Urothelium cell line (cell line): ENCODE measurements at places on chromosomes 13 and 19.

GRCh38 chr13:73960474-73960873 lies 173.7 kb downstream of the KLF12 start:
- DNase-seq = no peak

- DNase-seq = no peak
These were observed 4.9 kb downstream of the AP2A1 start for GRCh38 chr19:49771674-49772139.

- no peak for DNase-seq
These were observed 4.9 kb upstream of the SGCG start for GRCh38 chr13:23175920-23176319.

GRCh38 chr13:42735010-42735409 lies 46.4 kb upstream of the FAM216B start:
- no peak for DNase-seq

DNA sequence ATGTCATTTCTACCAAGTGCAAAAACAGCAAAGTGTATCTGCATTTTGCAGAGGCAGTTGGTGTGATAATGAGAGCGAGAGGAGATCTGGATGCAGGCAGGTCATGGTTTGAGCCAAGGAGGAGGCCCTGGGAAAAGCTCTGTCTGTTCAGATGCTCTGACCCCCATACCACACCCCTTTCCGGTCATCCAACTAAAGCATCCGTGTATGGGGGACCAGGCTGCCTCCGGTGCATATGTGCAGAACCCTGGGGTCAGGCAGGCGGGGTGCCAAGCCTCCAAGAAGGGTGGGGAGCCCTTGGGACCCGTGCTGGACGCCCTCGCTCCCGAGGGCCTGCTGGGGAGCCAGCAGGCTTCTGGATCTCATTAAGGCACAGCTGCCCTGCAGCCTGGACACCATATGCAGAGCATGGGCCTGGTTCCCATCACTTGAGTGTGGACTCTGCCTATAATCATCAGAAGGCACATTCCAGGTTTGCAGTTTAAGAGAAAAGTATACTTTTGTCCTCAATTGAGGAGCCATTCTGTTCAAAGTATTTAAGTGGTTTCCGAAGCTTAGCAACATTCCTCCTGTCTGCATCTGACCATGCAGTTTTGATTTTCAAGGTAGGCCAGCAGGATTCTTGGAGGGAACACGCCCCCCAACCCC lies 56.1 kb downstream of the ALOX5AP start:
- no peak for DNase-seq

DNA sequence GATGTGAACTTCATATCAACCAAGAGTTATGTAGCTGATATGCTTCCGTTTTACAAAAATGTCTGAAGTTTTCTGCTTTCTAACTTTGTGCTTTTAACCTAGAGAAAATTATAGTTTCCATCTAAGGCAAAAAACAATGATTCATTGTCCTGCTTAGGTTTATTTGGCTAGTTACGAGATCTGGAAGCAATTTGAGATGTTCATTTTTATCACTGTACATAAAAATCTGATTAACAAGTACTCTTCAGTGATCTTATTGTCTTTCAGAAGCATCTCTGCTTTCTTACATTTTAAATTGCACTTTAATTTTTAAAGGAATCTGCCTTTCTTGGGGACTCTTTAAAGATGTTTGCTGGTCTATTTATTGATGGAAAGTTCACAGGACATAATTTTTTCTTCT lies 188.1 kb downstream of the RFC3 start:
- DNase-seq = no peak

- no peak for DNase-seq
These were observed 23.7 kb downstream of the CEBPA start for GRCh38 chr19:33278403-33279269.

- DNase-seq = no peak
These were observed 12.1 kb downstream of the AKAP11 start for GRCh38 chr13:42284068-42284467.
